Immature natural killer cell (primary cell): ENCODE measurements at places on chromosomes 6 and 20.

- no peak for DNase-seq
Observed at GRCh38 chr20:19047040-19047950, 165.1 kb upstream of the SLC24A3 start.

GRCh38 chr20:20814685-20815084 lies 102.2 kb upstream of the RALGAPA2 start:
- no peak for DNase-seq

GRCh38 chr20:60034231-60035110 lies 76.2 kb downstream of the CDH26 start:
- no peak for DNase-seq

DNA sequence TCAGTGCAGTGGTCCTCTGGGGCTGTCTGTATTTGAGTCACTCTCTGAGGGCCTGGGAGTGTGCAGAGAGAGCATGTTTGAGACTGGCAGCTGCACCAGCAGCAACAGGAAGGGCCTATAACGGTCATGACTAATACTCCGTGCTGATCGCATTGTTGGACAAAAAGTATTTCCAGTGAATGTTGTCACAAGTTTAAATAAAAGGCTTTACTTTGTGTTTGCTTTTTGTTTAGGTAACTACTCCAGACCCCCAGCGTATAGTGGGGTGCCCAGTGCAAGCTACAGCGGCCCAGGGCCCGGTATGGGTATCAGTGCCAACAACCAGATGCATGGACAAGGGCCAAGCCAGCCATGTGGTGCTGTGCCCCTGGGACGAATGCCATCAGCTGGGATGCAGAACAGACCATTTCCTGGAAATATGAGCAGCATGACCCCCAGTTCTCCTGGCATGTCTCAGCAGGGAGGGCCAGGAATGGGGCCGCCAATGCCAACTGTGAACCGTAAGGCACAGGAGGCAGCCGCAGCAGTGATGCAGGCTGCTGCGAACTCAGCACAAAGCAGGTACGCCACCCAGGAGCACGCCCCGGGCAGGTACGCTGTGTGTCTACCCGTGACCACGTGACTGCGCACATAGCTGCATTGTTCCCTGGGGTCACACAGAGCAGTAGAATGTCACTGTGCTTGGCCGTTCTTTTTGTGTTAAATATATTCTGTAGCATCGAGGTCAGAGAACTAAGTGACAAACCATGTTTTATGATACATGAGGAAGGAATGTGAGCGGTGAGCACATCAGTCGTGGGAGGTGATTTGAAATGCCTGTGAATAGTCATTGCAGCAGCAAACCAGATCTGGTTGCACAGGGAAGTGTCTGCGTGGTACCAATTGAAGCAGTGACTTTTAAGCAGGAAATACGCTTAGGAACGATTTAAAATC lies 174.7 kb downstream of the TMEM242 start:
- DNase-seq, result no peak

GRCh38 chr6:30939473-30939872 lies 1.3 kb upstream of the MUCL3 start:
- no peak for DNase-seq

DNA sequence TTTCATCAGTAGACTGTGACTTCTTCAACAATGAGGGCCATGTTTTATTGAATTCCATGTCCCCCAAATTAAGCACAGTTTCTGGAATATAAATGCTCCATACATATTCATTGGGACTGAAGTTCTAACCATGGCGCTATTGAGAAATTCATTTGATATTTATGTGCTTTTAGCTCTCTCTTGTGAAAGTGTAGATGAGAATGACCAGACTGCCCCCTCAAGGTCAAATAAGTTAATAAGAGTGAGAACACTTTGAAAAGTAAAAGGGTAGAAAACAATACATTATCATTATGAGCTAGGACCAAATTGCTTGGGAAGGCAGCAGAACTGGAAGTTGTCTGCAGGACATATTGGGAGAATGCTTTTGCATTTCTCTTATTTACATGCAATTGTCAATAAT lies 597.9 kb downstream of the EPM2A start:
- DNase-seq, result no peak

DNA sequence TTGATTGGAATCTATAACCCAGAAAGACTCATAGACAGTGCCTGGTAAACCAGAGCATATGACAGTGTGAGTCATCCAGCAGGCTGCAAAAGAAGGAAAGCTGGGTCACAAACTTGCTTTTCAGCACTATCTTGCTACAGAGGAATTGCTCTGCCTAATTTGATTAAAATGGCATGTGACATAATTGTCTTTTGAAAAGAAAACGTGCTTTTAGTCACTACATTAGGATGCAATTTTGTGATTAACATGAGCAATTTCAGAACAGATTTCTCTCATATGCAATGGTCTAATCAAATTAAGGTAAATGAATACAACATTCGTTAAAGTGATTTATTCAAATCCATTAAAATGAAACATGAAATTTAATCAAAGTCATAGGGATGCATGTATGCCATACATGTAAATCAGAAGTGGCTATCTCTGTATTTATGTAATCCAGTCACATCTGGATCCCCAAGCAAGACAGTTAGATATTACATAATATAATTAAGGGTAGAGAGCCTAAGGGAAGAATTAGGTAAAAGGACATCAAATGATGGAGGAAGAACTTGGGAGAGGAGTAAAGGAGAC lies 400.0 kb upstream of the HTR1E start:
- no peak for DNase-seq
